ENCODE measurements at places on chromosomes 6 and 20.

DNA sequence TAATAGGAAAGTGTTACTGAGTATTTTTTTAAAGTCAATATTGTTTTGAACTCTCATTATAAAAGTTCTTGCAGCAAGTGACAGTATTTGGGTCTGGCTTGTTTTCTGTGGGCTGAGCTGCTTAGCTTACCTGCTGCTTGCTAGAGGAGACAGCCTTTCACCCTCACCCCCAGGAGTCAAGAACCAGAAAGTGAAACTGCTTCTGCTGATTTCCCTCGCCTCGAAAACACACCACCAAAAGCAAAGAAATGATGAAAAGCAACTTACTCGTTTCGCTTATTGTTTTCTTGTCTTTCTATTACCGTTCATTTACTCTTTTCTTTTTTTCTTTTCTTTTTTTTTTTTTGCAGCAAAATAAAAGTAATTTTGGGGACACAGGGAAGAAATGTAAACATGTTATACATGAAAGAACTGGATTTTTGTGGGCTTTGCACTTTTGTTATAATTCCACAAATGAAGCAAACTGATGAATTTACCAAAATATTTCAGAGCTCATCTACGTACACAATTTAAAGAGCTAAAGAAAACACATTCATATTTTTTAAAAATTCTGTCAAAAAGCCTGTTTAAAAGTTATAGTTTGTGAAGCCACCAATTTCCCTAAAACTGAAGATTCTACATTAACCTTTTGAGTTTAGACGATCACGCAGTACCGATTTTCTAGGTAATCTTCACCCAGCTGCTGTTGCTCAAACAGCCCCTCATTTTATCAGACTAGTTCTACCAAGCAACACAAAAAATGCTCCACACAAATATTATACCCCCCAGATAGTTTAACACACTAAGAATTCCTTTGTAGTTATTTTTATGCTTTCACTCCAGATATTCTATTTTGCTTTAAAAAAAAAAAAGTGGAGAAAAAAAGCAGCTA, 1.7 kb downstream of the SCML4 start:
- DNase-seq: peak; percentile 75

DNA sequence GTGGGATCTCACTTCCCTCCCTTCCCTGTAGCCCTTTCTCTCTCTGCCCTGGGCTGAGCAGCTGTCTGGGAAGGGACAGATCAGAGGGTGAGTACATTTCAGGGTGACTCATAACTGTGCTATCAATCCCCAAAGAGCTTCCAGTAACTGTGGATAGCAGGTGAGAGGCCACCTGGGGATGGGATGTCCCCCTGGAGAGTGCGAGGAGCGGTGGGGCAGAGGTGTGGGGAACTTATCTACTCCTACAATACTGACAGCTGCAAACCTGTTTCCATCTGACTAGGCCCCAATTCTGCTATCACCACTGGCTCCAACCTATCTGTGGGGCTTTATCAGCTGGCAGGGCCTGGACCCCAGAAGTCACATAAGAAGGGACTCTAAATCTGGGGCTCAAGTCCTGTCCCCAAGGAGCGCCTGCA, 32.6 kb downstream of the KCNK5 start:
- DNase-seq: no peak

DNA sequence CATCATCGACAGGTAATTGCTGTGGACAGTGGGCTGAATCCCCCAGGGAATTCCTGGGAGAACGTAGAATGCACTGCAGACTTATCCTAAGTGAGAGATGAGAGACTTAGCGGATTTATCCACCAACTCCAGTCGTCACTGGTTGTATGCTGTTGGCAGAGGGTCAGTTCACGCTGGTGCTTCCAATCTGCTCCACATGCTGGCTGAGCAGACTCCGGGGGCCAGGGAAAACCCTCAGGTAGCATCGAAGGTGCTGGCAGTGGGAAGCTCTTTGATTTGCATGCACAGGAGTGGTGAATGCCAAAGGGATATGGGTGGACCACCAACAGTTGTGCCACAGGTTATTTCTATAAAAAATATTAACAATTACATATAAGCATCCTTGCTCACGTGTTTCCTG, 20.2 kb downstream of the TTLL9 start:
- no peak for DNase-seq

DNA sequence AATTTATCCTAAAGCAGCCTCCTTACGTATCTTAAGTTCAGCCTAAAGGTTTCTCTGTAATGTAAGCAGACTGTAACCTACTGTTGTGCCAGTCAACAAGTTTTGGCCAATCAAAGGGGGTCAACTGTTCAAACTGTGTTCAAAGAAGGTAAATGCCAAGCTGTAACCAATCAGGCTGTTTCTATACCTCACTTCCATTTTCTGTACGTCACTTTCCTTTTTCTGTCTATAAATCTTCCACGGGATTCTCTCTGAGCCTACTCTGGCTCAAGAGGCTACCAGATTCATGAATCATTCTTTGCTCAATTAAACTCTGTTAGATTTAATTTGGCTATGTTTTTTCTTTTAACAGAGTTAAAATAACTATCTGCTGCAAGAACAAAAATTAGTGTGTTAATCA, 5.1 kb upstream of the CALHM6 start:
- no peak for DNase-seq

- no peak for DNase-seq
These were observed 80.4 kb upstream of the CD93 start for GRCh38 chr20:23166563-23166962.

GRCh38 chr6:127841811-127842210, 59.0 kb downstream of the THEMIS start:
- no peak for DNase-seq

GRCh38 chr6:131936156-131936555, 15.0 kb downstream of the CCN2 start:
- DNase-seq: no peak

DNA sequence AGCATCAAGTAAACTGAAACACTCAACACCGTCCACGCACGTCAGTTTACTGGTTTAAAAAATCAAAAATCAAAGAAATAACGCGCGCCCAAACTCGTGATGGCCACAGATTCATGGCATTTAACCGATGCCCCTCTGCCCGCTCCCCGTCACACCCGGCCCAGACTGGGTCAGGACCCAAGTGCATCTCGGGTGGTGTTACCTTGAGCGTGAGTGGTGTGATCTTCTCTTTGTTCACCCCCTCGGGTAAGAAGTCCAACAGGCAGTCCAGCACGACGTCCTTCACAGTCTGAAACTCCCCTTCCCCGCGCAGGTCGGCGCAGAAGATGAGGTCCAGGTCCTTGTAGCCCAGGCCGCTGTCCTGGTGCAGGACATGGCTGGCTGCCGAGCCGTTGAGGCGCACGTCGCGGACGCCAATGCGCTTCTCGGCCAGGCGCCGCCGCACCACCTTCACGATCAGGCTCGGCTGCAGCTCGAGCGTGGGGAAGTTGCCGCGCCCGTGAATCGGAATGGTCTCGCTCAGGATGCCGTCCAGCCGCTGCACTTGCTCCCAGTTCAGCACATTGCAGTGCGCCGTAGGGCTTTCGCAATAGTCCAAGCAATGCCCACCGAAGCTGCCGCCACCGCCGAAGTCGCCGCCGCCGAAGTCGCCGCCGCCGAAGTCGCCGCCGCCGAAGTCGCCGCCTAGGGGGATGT, 945 bp downstream of the TENT5A start:
- no peak for DNase-seq

- DNase-seq: peak; percentile 83
These were observed at the start of gene BCL2L1 for GRCh38 chr20:31722257-31723068. Gene BCL2L1 (minus strand): TSS chr20:31722868. CDS start chr20:31722218, 650 bp downstream.

DNA sequence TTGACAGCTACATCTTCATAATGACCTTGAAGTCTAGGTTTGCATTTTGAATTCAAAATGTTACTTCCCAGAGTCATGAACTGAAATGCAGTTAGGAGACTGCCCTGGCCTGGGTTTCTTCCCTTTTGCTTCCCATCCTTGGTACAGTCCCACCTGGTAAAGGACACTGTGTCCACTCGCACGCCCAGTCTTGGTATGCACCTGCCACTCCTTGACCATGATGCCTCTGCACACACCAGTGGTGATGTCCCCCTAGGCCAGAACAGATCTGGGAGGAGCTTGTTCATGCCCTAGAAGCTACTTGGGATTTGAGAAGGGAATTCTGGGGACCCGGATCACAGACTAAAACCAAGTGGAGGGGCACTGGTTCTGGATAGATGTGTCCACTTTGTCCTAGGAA, 3.6 kb downstream of the PPP1R14C start:
- DNase-seq: no peak

DNA sequence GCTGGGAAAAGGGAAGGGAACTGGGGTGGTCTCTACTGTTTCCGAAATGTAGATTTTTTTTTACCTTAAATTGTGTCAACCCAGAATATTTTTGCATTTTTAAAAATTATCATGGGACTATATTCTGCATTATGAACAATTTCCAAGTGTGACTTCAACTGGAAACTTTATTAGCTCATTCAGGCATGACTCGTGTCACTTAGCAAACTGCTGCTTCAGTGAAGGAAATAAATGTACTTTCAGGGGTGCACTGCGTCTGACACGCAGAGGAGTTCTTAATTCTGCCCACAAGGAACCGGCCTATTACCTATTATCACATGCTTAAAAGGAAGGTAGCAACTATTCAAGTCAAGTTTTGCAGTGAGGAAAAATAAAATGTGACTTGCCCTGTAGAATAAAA, 291.3 kb upstream of the PRDM1 start:
- DNase-seq: peak; percentile 48

GRCh38 chr6:159307246-159307790, 138.1 kb downstream of the FNDC1 start:
- no peak for DNase-seq

Data from activated CD4-positive, alpha-beta T cell treated with anti-CD3 and anti-CD28 coated beads, Interleukin-2, Interleukin-6, amounts not matched to agents 100 ng/mL and 50 ng/mL, durations not matched to agents 16 hours and 8 hours (primary cell).